ENCODE measurements at places on chromosomes 2 and 18. TPM values are rescaled to one million over a fixed set of nuclear protein-coding genes. Genes with fewer than 3 reads are reported as not detected.

C18orf32 gene
- 81.5 TPM for polyA plus RNA-seq

- no peak for DNase-seq
Measured at GRCh38 chr2:43715300-43716098, 39.3 kb upstream of the C1GALT1C1L start.

ALKAL2 gene
- polyA plus RNA-seq = 14.5 TPM

- no peak for DNase-seq
Measured at GRCh38 chr18:3262234-3263131, 550 bp downstream of the MYL12B start.

NT5C1B gene
- 0.04 TPM for polyA plus RNA-seq

DNA sequence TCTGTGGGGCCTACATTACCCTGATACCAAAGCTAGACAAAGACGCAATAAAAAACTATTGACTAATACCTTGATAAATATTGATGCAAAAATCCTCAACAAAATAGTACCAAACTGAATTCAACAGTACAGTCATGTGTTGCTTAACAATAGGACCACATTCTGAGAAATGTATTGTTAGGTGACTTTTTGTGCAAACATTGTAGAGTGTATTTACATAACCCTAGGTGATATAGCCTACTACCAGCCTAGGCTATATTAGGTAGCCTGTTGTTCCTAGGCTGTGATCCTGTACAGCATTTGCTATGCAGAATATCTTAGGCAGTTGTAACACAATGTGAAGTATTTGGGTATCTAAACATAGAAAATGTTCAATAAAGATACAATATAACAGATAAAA is 36.7 kb downstream of the CCDC138 start:
- no peak for DNase-seq

DNA sequence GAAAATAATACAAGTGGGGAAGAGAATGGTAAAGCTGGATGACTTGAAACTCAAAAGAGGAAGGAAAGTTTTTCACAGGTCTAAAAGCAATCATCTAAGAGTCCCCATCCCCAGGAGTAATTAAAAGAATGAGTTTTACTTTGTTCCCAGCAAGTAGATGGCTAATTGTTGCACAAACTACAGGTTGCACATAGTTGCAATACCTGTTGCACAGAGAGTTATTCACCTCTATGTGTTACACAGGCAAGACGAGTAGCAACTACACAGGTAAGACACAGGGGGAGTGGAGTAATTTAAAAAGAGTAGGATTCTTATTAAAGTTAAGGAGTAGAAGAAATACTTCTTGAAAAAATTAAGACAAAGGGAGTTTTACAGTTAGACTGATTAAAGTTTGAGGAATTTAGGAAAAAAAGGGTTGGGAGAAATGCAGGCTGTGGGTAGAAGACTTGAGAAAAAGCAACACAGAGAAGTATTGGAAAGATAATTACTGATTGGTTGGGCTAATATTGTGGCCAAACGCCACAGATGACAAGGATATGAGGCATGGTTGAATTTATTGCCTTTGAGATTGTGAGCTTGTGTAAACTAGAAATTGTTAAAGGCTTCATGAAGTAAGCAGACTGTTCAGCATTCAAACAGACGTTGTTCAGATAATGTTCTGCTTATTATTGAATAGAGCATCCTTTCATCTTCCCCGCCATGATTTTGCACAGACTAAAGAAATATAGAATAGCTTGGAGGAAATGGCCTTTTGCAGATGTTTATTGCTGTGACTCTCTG is 699.3 kb downstream of the NR4A2 start:
- DNase-seq = no peak

UPP2 gene
- polyA plus RNA-seq = not detected

DNA sequence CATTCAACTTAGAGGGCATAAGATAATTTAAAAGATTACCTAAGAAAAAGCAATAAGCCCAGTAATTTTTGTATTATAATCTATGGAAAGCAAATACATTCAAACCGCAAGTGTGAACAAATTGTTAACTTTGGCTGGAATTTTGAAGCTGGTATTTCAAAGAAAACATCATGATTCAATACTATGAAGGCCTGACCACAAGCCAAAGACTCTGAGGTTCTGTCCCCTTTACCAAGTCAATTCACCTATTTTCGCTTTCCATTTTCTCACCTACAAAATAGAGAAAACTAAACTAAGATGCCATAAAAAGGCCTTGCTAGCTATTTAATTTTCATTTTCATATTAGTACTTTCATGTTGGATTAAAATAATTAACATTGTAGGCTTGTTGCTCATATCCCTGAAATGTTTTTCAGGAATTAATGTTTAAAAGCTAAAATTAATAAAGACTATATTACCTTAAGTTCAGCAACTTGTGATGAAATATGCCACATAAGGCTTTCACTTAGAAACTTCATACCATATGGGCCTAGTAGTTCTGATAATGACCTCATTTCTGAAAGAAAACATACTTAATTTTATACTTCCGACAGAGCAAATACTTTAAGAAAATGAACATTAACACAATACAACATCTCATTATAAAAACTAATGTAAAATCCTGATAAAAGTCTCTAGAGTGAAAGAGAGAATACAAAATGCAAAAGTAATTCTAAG is 85.7 kb upstream of the FRZB start:
- DNase-seq = no peak

DNA sequence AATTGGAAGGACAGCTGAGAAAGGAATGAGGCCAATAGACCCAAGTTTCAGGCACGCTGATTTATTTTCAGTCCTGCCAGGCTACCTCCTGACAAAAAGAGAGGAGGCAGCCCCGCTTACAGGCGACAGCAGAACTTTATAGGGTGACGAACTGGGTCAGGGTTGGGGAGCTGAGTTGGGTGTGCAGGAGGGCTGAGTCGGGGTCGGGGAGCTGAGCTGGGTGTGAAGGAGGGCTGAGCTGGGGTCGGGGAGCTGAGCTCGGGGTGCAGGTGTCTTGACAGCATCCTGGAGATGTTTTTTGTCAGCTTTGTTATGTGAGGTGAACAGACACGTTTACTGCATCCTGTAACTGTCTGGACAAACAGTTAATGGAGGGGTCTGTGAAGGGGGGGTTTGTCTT is 342.2 kb downstream of the ADCYAP1 start:
- no peak for DNase-seq

SIX3 gene
- polyA plus RNA-seq = not detected

ACOXL gene
- 1.2 TPM for polyA plus RNA-seq

- DNase-seq = no peak
Measured at GRCh38 chr2:147352264-147353071, 492.4 kb upstream of the ACVR2A start.

CDCA7 gene
- 2.4 TPM for polyA plus RNA-seq

DNA sequence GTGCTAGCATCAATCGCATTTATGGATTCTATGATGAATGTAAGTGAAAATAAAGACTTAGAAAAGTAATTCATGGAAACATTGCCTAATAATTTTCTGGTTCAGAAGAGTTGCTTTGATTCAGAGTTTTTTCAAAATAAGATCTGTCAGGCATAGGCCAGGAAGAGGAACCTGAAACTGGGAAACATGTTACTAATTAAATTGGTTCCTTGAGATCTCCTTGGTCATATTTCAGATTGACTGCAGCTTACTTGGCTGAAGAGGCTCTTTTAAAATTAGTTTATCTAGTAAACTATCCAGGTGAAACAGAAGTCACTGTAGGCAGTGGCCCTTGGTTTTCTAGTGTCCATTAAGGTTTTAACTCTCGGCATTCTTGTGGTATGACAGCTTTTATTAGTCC is 27.4 kb downstream of the PPP1CB start:
- no peak for DNase-seq

SLC9A2 gene
- 0.27 TPM for polyA plus RNA-seq

DNA sequence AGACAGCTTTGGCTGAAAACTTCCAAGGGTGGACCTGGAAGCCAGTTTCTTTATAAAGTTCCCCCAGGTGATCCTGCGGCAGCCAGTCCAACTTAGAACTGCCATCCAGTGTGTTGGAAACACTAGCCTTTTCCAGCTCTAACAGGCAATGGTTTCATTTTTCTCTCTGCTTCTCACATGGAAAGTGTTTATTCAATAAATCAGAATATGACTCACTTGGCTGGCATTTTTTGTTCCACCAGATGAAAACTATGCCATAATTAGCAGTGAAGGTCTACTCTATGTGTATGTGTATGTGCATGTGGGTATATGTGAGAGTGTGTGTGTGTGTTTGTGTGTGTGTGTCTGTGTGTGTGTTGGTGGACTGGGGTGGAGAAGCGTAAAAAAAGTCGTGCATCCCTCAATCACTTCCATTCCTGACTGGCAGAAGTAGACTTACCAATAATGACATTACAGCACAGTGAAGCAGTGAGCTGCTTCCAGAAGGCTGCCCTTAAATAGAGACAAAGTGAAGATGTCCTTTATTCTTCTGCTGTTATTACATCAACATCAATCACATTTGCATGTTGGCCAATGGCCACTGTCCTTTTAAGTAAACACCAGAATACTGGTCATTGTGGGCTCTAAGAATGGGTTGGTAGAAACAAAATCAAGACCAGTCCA is 90.9 kb upstream of the SETBP1 start:
- DNase-seq = no peak

FZD7 gene
- polyA plus RNA-seq = 92.2 TPM

GRCh38 chr2:39188960-39189494 is 54.7 kb downstream of the CDKL4 start:
- no peak for DNase-seq

- DNase-seq = no peak
Measured at GRCh38 chr2:212227755-212228154, 310.8 kb downstream of the ERBB4 start.

ATIC gene
- 61.4 TPM for polyA plus RNA-seq

ACTR1B gene
- 93.2 TPM for polyA plus RNA-seq

GRCh38 chr18:79507546-79508480 is 112.1 kb downstream of the NFATC1 start:
- DNase-seq = no peak

DNA sequence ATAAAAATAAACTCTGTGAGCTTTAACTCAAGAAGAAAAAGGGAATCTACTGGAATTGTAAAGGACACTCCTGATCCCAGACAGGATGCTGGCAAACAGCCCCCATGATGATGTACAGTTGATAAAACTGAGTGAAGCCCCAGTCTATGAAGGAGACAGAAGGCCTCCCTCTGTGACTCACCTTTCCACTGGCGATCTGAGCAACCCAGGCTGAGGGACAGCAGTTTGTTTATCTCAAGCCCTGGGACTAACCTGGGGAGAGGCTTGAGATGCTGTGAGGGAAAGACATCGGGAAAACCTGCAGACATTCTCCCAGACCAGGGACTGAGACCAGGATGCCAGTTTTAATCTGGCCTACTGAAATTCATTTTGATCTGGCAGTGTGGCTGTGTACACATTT is 104.5 kb upstream of the CDH2 start:
- no peak for DNase-seq

GRCh38 chr2:88827821-88828220 is 136.3 kb downstream of the RPIA start:
- no peak for DNase-seq

GRCh38 chr18:49766646-49767045 is 46.7 kb downstream of the ACAA2 start:
- no peak for DNase-seq

DNA sequence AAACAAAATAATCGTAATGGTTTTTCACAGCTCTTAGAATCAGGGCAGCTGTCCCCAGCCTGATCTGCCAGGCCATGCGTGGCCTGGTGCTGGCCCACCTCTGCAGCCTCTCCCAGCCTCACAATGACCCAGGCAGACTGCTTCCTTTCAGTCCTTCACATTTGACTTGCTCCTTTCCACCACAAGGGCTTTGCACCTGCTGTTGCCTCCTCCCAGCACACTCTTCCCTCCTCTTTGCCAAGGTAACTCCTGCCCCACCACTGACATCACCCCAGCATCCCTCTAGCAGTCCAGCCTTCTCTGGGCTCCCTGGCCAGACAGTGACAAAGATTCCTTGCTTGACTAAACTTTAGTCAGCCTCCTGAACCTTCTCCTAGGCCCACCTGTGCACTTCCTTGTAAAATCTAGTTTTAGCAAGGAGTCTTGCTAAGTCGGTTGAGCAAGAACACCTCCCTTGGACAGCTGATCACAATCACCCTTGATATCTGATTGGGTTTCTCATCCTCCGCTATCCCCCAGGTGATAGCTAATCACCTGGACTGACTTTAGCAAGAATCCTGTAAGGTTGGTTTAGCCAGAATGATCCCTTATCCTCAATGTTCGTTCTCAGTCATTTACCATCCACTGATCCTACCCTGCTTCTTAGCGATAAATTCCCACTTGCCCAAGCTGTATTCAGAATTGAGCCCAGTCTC is 16.2 kb upstream of the RAB11FIP5 start:
- no peak for DNase-seq

DNA sequence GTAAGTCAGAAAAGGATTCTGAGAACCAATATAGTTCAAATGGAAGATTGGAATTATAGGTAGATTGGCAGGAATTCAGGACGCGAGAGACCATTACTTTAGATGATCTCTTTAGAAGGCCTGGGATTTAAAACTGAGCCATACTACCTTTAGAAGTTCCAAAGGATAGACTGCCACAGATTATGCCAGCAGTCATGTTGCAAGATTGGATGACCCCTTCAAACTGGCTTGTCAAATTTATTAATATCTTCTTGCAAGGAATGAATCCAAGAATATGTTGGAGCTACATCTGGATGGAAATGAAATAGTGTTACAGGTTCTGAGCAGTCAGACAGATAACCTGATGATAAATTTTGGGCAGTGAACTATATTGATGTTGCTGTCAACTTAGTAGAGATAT is 22.0 kb downstream of the BABAM2 start:
- DNase-seq = no peak

CHN1 gene
- polyA plus RNA-seq = 13.2 TPM

DNAJC5G gene
- not detected for polyA plus RNA-seq

- DNase-seq = no peak
Measured at GRCh38 chr2:33099989-33100388, 153.2 kb downstream of the LTBP1 start.

DNA sequence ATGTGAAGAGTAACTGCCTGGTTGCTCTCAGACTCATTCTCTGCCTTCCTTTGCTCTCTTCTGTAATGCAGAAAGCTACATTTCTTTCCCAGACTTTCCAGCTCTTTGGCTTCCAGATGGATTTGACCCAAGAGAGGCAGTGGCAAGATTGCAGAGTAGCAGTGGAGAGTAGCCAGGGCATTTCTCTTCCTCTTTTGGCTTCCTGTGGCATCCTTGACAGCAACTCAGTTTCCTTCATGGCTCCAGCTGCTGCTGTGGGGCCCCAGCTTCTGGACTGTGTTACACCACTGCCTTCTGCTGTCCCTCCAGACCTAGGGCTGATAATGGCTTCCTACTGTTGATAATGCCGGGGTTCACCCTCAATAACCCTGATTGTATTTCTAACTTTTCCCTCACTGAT is 469.4 kb upstream of the SPRED2 start:
- DNase-seq = no peak

FHL2 gene
- 95.1 TPM for polyA plus RNA-seq

GRCh38 chr18:61993831-61994230 is 101.0 kb upstream of the RNF152 start:
- no peak for DNase-seq
